DMS 273 treated with DMSO at 0.1 percent for 48 hours (cell line): ENCODE measurements at places on chromosomes 4 and X.

GRCh38 chrX:30812326-30812725, 76.7 kb downstream of the TAB3 start:
- DNase-seq = no peak

DNA sequence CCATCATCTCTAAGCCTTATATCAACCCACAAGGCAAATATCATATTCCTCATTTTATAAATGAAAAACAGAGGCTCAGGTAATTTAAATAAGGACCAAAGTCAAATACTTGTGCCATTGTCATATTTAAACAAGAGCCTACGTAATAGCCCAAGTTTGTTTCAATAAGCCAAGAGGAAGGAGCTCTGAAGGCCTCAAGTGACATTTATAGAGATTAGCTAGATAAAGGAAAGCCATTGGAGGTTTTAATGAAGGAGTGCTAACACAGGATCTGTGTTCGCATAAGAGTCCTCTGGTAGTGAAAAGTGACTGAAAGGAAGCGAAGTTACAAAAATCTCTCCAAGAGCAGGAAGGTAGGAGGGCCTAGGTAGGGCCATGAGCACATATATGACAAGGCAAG, 384.9 kb upstream of the NOCT start:
- DNase-seq = no peak

GRCh38 chr4:149836546-149836945, 20.9 kb upstream of the IQCM start:
- DNase-seq = no peak

DNA sequence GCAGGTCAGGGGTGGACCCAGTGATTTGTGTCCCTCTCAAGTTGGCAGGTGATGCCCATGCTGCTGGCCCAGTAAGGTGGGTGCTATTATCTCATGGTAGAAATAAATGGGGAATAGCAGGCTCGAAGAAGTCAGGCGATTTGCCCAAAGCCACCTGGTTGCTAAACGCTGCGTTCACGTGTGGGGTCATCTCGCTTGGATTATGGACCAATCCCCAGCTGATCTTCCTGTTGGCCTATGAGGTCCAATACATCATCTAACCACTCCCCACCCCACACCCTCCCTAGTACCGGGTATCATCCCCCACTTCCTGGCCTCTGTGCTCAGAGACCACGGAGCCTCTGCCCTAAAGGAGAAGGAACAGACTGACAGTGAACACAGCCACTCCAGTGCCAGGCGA, 18.3 kb upstream of the MSX1 start:
- DNase-seq = no peak

DNA sequence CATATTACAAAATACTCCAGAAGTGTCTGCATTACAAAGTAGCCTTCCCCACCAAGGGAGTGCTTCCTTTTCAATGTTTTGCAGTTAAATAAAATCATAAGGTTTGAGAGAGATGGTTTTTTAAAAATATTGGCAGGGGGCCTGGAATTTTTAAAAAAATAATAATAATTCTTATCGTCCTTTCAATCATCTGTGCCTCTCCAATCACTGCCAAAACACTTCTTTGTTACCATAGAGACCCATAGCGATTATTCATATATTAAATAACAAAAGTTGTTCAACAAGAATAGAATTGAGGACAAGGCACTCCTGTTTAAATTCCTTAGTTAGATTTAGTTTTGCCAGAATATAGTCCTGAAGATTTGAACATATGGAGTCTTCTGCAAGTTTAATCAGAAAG, 203.1 kb downstream of the FAT4 start:
- DNase-seq = no peak

DNA sequence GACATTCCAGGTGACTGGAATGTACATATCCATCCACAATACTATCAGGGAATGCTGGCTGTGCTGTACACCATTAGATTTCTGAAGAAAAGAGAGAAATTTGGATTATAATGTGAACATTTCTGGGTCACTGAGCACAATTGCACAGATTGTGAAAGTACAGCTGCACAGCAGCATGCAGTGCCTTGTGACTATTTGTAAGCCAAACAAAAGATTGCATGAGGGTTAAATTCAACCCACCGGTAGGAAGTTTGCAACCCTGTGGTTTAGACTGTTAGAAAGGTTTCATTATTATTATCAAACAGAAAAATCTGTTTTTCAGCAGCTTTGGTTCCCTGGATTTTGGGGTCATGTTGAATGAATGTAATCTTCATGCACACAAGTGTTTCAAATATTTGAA, 24.5 kb downstream of the DDIT4L start:
- DNase-seq = no peak

- no peak for DNase-seq
Observed at GRCh38 chr4:25811374-25811690, 51.5 kb downstream of the SEL1L3 start.

DNA sequence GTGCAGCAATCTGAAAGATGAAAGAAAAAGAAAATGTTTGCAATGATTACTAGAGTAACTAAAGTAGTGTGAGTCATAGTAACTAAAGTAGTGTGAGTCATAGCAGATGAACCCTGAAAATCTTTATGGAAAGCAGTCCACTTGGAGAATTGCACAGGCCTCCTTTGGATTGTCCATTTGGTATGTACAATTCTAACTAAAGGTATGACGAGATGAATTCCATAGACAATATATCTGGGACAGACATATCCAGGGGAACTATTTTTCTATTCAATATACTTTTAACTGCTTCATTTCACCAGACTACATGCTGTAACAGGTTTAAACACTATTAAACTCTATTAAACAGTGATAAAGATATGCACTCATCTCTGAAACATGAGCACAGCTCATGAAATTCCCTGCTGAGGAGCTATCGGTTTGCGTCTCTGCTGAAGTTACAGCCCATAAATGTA, 798.7 kb downstream of the PCDH7 start:
- no peak for DNase-seq

- no peak for DNase-seq
Observed at GRCh38 chrX:114611018-114611619, 27.2 kb downstream of the HTR2C start.

GRCh38 chr4:74932832-74933561, at the start of gene PARM1:
Gene PARM1 (plus strand): TSS chr4:74933116. CDS start chr4:74933328, 212 bp downstream.
- peak; percentile 46 for DNase-seq

DNA sequence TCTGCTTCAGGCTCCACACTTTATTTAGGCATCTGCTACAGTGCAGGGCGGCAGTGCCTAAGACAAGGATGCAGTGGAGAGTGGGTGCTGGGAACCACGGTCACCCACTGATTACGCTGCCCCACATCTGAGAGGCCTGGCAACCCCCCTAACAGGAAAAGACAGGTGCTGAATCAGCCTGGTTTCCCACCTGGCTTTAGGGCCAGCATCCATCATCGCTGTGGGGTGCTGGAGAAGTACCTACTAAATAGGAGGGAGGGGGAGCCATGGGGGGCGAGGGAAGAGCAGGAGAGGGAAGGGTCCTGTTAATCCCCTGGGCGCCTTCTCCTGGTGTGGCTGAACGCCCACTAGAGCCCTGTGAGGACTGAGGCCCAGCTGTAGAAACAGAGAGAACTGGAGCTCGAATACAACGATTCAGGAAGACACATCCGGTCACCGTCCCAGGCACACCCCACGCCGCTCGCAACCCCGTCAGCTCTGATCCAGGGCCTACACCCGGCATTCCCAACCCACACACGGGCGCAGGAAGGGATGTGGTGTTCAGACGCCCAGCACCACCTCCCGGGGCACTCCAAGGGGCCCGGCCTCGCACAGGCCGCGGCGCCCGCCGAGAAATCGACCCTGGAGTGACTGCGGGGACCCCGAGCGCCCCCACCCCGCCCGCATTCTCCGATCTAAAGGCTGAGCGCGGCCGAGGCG, 554 bp downstream of the DCTD start:
- DNase-seq = no peak

DNA sequence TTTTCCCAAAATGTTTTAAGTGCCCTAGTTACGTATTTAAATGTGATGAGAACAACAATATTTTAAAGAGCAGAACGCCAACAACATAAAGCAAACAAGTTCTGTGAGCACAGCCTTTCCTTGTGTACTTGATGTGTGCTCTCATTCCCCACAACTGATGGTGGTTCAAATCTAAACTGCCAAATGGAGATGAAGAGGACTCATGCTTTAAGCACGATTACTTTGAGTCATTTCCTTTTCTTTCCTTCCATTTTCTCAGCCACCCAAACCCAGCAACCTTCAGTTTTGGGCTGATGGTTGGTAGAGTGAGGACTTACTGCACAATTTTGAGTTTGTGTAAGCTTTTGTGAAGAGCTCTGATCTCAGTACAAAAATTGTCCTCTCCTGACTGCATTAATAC, 1.7 kb downstream of the NSD2 start:
- no peak for DNase-seq

- no peak for DNase-seq
Observed at GRCh38 chr4:181143250-181143854, 1099.8 kb upstream of the TENM3 start.

- DNase-seq = no peak
Observed at GRCh38 chrX:42176789-42177188, 253.4 kb upstream of the CASK start.

DNA sequence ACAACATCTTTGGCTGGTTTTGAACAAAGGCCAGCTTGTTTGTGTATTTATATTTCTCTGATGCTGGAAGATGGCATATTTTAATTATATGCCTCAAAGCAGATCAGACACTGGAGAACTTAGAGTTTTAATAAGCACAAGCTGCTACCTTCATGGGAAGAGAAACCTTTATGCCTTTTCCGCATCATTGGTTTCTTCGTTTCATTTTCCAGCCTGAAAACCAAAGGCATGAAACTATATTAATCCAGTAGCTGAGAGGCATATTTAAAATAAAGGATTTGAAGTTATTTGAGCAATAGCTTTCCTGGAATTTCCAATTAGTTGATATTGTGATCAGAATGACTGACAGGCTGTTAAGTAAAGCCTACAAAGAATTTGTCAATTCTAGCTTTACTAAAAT, 141.0 kb downstream of the ARHGAP24 start:
- no peak for DNase-seq

GRCh38 chr4:110867251-110867960, 244.5 kb upstream of the PITX2 start:
- DNase-seq = no peak
